ENCODE measurements at places on chromosomes 6 and 20.

DNA sequence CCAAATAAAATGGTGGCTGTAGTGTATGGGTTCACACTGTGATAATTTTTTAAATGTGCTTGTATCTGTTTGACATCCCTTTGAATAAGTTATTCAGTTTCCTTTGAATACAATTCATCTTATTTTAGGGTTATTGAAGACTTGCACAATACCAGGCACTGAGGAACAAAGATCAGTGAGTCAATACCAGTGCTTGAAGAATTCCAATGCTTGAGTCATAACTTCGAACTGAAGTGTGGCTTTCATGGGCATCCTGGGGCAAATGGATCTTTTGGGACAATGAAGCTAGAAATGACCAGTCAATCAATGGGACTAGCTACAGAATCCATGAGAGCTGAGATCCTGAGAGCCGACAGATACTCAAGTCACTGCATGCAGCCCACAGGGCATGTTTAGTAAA lies 349.9 kb upstream of the FLRT3 start:
- DNase-seq, result no peak

- DNase-seq, result peak; percentile 32
These were observed 36.9 kb upstream of the TRAF3IP2 start for GRCh38 chr6:111642463-111643158.

DNA sequence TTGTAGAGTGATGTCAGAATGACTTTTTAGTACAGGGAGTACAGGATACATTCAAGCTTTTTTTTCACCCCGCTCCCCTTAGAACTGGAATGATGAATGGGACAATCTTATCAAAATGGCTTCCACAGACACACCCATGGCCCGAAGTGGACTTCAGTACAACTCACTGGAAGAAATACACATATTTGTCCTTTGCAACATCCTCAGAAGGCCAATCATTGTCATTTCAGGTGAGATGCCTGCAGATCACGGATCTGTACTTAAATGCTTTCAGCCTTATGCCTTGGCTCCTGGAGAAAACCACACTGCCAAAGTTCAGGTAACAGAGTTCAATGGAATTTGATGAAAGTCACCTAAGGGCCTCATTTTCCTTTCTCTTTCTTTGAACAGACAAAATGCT lies 8.5 kb downstream of the TNFAIP3 start:
- no peak for DNase-seq

DNA sequence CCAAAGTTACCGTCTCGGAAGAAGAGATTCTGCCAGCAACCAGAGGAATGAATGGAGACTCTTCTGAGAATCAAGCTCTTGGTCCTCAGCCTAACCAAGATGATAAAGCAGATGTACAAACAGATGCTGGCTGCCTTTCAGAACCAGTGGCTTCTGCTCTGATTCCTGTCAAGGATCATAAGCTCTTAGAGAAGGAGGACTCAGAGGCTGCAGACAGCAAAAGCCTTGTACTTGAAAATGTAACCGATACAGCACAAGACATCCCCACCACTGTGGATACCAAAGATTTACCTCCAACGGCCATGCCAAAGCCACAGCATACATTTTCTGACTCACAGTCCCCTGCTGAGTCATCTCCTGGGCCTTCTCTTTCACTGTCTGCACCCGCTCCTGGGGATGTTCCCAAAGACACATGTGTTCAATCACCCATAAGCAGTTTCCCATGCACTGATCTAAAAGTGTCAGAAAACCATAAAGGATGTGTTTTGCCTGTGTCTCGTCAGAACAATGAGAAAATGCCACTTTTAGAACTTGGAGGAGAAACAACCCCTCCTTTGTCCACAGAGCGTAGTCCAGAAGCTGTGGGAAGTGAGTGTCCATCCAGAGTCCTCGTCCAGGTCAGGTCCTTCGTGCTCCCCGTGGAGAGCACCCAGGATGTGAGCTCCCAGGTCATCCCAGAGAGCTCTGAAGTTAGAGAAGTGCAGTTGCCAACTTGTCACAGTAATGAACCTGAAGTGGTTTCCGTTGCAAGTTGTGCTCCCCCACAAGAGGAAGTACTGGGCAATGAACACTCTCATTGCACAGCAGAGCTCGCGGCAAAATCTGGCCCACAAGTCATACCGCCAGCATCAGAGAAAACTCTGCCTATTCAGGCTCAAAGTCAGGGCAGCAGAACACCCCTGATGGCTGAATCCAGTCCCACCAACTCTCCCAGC lies 109.6 kb downstream of the RTN4IP1 start:
- peak; percentile 73 for DNase-seq

- DNase-seq, result no peak
These were observed 16.9 kb upstream of the THEMIS start for GRCh38 chr6:127917766-127918165.

DNA sequence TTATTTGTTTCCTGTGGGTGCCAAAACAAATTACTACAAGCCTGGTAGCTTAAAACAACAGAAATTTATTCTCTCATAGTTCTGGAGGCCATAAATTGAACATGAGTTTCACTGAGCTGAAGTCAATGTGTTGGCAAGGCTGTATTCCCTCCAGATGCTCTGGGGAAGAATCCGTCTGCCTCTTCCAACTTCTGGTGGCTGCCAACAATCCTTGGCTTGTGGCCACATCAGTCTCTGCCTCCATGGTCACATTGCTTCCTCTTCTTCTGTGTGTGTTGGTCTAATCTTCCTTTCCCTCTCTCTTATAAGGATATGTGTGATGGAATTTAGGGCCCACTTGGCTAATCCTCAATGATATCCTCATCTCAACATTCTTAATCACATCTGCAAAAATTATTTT lies 92.8 kb upstream of the EPB41L1 start:
- no peak for DNase-seq

DNA sequence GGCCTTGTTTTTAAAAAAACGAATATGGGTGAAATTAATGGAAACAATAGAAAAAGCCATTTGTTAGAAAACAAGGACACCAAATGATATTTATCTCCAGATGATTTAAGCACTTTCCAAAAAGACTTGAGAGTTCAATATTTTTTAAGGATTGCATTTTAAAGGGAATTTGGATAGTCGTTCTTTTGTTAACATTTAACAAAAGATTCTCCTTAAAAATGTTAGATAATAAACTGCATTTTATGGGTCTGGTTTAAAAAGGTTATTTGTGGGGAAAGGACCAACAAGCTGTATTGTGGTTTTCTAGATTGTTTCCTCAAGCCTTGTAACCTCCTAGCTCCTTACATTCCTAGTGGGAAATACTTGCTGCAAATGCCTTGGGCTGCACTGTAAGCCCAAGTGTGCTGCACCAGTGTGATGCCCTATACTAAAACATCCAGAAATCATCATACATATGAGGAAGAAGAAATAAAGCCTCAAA lies 1.5 kb upstream of the PHIP start:
- no peak for DNase-seq

GRCh38 chr6:39964530-39964929 lies 30.3 kb upstream of the MOCS1 start:
- DNase-seq, result no peak

- peak; percentile 91 for DNase-seq
These were observed at the start of gene MAP1LC3A for GRCh38 chr20:34558320-34559218. Gene MAP1LC3A, plus strand, starts transcription at chr20:34558718. Its CDS starts 151 bp downstream, at chr20:34558869.

GRCh38 chr6:111757342-111757741 lies 115.9 kb downstream of the FYN start:
- no peak for DNase-seq

DNA sequence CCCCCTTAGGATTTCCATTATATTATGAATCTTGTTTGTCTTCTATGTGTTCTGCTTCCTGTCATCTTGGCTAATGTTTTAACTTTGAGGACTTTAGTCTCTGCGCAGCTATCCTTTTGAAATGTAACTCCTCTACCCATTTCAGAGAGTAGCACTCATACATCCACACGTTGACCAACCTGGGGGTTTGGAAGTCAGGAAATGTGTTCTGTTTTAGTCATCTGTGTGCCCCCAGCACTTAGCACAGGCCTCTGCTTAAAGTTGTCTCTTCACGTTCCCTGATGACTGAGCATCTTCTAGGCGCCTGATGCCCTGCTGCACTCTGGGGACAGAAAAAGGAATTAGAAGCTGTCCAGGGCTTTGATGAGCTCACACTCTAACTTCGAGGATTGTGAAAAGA lies 47.9 kb downstream of the HMGN3 start:
- DNase-seq, result no peak

DNA sequence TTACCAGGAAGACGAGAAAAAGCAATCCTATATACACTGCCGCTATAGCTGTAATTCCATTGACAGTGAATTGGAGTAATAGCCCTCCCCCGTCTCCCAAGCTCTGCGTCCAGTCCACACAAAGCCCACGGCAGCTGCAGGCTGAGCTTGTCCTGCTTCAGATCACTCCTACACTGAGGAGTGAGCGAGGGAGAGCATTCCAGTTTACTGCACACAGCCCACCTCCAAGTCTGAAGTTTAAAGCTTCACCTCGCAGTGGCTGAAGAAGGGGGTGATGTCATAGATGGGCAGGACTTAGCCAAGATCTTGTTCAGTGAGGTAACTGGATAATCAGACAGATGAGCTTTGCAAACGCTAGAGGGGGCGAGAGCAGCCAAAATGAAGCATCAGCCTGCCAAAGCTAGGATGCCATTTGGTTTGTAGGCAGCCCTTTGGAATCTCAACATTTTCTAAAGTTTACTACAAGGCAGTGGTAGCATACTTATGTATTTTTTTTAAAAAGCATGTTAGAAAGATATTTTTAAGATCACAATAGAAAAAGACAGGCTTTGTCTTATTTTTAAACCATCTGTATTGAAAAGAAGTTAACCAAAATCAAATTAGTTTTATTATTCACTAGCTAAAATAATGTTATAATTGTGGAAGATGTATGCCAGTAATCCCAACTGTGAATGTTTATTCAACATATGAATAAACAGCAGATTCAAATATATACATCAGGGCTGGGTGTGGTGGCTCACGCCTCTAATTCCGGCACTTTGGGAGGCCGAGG lies at the start of gene FLRT3:
TSS of gene FLRT3 (minus strand) at position 213 of the 772 bp plus-strand sequence. CDS start 10,106 bp downstream, outside the sequence.
- DNase-seq, result peak; percentile 2

GRCh38 chr20:63000958-63001357 lies 5.8 kb downstream of the BHLHE23 start:
- DNase-seq, result no peak

DNA sequence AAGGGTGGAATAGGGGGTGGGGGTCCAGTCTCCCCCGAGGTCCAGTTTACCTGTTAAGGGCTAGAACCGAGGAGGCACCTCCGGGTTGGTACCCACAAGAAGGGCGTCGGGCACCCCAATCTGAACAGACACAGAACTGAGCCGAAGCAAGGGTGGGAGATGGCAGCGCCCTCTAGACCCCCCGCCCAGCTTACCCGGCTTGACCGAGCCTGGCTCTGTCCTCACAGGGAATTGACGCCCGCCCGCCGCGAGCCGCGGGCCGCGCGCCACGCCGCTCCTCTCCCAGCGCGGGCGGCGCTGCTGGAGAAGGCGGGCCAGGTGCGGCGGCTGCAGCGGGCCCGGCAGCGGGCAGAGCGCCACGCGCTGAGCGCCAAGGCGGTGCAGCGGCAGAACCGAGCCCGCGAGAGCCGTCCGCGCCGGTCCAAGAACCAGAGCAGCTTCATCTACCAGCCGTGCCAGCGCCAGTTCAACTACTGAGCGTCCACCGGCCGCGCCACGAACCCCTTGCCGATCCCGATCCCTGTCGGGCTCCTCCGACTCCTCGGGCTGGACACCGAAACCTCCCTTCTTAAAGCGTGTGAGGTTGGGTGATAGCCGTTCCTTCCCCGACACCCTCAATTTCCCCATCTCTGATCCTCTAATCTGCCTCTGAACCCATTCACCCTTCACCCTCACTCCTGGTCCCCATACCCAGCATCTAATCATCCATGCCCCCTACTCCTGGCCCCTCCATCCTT lies 5.9 kb downstream of the TP53INP2 start:
- DNase-seq, result no peak

GRCh38 chr6:142400495-142400894 lies 98.7 kb downstream of the ADGRG6 start:
- no peak for DNase-seq

- no peak for DNase-seq
These were observed 7.8 kb upstream of the TRIM38 start for GRCh38 chr6:25954756-25955155.

GRCh38 chr6:72635636-72636035 lies 13.8 kb downstream of the KCNQ5 start:
- no peak for DNase-seq

DNA sequence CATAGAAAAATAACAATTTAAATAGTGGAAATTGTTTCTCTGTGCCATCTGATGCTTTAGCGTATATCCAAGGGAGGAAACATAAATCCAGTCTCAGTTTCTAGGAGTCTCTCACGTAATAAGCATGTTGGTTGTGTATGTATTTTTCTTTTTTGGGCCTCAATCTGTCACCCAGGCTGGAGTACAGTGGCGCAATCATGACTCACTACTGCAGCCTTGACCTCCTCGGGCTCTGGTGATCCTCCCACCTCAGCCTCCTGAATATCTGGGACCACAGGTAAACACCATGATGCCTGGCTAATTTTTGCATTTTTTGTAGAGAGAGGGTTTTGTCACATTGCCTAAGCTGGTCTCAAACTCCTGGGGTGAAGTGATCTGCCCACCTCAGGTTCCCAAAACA lies 78.6 kb upstream of the PLN start:
- no peak for DNase-seq

GRCh38 chr6:160781298-160781697 lies 79.3 kb downstream of the PLG start:
- no peak for DNase-seq

GRCh38 chr6:170148709-170149470 lies 142.0 kb downstream of the DLL1 start:
- DNase-seq, result no peak

GRCh38 chr6:166728884-166729530 lies 102.0 kb upstream of the RPS6KA2 start:
- no peak for DNase-seq

- DNase-seq, result no peak
These were observed 19.5 kb downstream of the GSTA4 start for GRCh38 chr6:52975580-52975979.

DNA sequence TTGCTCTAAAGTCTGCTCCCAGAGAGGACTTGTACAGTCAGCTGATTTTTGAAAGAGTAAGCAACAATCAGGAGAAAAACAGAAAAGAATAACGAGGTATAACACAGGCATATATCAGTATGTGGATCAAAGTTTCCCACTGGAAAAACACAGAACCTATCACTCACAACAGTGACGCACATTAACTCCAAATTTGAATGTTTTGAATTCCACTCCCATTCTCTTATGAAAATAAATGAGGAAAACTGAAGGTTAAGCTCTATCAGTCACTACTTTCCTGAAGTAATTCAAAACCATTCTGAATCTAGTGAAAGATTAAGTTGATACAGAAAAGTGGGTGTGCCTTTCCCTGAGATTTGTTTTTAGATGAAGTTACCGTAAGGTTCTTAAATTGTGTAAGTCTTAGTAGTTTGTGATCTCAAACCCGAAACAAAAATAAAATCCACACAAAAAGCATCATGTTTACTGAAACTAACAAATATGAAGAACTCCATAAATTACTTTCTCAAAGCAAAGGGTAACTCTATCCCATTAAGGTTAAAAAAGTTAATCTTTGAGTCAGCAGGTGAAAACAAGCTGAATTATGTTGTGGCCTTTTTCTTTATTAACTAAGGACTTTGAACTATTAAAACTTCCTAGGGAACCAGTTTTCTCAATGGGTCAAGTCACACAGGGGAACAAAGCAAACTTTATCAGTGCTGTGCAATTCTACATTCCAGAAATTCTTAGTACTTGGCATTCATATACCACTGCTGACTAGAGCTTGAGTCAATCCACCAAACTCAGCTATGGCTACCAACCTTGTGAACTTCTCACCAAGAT lies 115.7 kb downstream of the OGFRL1 start:
- no peak for DNase-seq

- DNase-seq, result no peak
These were observed 486.5 kb downstream of the RFPL4B start for GRCh38 chr6:112833581-112834131.
